OCI-LY7 (cell line): ENCODE measurements at places on chromosomes 12 and 14. TPM values are rescaled to one million over a fixed set of nuclear protein-coding genes. Genes with fewer than 3 reads are reported as not detected.

- DNase-seq: no peak
Observed at GRCh38 chr12:31491841-31492598, 98.9 kb downstream of the DENND5B start.

DNA sequence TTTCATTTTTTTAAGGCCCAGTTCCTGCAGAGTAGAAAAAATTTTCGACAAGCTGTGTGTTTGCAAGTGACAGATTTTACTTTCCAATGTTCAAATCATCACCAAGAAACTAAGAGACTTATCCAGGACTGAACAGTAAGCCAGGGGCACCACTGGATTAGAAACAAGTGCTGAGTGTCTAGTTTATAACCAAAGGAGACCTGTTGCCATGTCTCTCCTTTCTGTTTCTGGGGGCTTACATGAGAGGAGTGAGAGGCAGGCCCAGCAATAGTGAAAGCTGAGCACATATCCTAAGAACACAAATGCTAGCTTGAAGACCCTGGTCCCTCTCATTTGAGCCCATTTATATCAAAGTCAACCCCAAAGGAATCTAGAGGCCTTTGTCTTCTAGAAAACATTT is 2.9 kb downstream of the IFNG start:
- no peak for DNase-seq

- peak; percentile 39 for DNase-seq
Observed at GRCh38 chr14:50082308-50082742, 34.0 kb downstream of the VCPKMT start.

- DNase-seq: peak; percentile 80
Observed at GRCh38 chr14:22872033-22872832, 693 bp downstream of the LRP10 start.

DNA sequence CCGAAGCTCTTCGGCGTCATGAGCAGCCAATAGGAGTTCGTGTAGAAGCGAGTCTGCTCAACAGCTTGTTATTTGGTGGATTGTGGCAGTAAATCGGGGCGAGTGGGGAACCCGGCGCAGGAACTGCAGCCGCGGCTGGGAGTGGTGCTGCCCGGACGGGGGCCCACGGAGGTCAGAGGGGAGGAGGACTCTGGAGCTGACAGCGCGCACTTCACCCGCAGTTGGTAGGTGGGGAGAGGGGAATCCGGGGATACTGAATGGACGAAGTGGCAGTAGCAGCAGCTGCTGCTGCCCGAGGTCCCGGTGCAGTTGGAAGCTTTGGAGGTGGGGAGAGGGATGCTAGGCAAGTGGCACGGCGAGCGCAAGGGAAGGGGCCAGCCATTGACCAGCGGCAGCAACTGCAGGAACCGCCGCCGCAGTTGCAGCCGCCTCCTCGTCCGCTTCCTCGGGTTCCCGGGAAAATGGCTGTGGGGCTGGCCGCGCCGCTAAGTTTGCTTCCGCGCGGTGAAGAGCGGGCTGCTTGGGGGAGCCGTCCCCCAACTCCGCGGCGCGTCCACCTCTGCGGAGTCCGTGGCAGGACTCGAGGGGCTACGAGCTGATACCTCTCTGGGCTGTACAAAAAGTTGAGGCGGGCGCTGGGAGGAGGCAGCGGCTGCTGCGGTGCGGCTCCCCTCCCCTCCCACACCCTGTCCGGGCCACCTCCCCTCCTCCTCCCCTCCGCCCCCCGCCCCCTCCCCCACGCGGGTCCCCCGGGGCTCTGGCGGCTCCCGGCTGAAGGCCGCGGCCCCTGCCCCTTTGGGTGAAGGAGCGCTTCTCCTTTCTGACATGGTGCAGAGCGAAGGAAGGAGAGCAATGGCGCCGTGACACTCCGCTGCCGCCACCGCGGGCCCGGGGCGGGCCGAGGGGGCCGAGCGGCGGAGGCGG is at the start of gene ARID4A:
Gene ARID4A, plus strand, starts transcription at position 79 of the 924 bp plus-strand sequence. CDS start 1,300 bp downstream, outside the sequence.
- peak; percentile 58 for DNase-seq

GRCh38 chr12:23880988-23881387 is 68.5 kb downstream of the SOX5 start:
- no peak for DNase-seq

- no peak for DNase-seq
Observed at GRCh38 chr12:63849106-63849620, 4.7 kb downstream of the SRGAP1 start.

DNA sequence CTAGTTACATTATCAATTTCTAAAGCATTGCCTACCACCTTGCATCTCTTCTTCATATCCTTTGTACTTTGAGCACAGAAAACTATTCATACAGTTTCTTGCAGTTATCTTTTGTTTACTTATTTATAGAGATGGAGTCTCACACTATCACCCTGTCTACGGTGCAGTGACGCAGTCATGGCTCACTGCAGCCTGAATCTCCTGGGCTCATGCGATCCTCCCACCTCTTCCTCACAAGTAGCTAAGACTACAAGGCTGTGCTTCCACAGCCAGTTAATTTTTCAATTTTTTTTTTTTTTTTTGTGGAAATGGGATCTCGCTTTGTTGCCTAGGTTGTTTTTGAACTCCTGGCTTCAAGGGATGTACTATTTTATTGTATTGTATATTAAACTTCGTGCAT is 158.0 kb downstream of the TTC6 start:
- no peak for DNase-seq

GRCh38 chr12:77189901-77190416 is 124.6 kb upstream of the E2F7 start:
- DNase-seq: no peak

DNA sequence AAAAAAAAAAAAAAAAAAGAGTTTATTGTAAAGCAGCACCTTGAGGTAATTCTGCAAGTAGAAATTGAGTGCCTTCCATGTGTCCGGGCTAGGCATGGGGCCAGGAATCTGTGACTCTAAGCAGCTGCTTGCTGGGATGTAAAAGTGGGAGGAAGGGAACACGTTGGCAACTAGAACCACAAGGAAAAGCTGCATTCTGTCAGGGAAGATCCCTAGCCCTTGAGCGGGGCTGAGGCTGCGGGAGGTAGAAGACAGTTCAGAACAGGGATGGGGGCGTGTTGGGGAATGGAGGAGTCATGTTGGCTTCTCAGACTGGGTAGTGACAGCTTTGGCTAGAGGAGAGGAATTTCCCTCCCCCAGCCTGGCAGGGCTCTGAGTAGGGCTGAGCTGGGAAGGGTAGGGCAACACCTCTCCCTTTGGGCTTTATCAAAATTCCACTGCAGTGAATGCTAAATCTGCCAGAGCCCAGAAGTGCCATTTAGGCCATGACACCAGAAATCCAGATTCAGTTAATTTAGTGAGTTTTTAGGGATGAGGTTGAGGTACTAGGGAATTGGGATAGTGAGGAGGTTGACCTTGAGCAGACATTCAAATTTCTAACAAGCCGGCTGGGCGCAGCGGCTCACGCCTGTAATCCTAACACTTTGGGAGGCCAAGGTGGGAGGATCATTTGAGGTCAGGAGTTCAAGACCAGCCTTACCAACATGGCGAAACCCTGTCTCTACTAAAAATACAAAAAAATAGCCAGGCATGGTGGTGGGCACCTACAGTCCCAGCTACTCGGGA is 3.4 kb upstream of the TRAFD1 start:
- no peak for DNase-seq

- no peak for DNase-seq
Observed at GRCh38 chr12:20444595-20445170, 76.3 kb downstream of the PDE3A start.

DNA sequence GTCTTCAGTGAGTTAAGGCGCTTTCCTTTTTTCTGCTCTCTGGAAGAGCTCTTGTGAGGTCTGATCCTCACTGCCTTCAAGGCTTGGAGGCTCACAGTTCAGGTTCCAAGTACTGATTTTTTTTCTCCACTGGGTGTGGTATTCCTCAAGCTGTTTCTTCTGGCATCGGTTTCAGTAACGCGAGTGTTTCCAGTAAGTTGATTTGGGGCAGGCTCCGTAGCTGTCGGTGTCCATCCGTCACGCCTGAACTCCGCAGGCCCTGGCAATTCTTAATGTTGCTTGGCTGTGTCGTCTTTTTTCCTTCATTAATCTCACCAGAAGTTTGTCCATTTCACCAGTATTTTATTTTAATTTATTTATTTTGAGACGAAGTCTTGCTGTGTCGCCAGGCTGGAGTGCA is 30.6 kb downstream of the LRCOL1 start:
- DNase-seq: no peak

DNA sequence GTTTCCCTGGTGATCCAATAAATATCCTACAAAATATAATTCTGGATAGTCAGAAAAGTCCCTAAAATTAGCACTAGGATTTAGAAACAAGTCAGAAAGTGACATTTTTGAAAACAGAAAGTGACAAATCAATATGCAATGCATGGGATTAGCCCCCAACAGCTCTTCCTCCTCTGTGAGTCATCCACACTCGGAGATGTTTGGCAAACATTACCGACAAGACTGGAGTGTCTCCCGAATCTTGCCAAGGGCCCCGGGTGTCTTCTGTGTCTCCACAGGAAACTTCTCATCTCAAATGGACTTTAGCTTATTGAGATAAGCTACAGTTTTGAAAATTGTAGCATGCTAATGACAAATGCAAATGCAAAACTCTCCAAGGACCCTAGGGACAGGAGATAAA is 398.9 kb upstream of the CCDC196 start:
- DNase-seq: no peak

DNA sequence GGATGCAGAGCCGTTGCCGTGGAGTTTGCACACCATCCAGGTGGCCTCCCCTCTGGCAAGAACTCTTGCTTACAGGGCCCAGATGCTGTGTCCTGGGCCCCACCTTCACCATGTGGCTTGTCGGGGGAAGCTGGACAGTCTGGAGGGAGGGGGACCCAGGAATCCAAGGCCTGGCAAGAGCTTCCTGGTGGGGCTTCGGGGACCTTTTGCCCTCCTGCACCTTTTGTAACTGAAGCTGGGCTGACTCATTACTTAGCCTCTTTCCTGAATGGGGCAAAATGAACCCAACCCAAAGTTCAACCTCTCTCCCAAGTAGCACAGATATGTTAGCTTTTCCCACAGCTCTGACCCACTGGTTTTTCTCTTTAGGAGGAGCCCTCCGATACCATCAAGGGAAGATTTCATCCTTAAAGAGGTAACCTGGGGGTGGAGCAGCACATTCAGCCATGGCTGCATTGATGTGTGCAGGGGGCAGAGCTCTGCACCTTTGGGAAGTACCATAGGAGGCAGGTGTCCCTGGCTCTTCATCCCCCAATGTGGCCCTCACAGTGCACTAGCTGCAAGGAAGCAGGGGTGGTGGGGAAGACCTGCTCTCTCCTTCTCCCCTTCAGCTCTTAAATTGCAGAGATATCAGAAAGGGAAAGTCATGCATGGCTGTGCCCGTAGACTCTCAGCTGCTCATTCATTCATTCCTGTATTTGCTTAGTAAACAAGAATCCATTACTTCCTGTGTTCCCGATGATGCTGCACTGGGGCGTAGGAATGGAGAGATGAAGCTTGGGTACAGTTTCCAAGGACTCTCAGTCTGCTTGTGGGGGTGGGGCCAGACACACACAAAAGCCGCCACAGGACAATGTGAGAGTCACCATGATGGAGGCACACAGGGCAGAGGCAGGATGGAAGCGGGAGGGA is 13.0 kb downstream of the MVK start:
- no peak for DNase-seq

DNA sequence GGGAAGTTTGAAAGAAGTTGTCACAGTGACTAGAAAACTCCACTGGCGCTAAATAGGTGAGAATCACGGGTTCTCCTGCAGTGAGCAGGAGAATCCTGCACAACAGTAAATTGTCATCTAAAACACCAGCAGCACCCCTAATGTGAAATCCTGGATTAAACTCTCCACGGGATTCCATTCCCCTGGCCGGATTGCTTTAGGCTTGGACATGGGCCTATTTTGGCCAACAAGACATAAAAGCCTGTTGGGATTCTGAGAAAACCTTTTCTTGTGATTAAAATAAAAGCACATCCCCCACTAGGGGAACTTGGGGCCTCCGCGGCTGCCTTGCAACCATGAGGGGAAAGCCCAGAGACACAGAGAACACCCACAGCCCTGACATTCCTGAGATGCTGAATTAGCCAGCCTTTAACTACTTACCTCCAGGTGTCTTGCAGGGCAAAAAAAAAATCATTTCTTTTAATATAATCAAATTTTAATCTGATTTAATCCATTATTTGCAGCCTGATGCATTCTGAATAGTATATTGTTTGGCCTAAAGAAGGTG is 21.0 kb upstream of the TSPAN11 start:
- DNase-seq: no peak

DNA sequence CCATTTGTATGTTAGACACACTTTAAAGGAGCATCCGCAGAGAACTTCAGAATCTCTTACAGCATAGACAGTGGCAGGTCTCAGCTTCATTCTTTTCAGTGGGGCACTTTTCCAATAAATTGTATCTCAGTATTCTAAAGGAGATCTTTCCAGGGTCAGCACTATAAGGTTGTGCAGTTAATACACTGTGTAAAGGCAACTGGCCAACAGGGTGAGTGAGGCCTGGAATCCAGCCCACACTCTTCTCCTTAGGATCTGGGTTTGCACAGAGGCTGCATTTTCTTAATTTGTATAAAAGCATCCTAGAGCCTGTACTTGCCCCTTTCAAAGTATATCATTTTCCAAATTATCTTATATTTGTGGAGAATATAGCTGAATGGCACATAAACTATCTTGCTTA is 94.2 kb downstream of the MYF5 start:
- DNase-seq: no peak

- no peak for DNase-seq
Observed at GRCh38 chr12:91870872-91871707, 274.6 kb downstream of the BTG1 start.

- DNase-seq: no peak
Observed at GRCh38 chr14:77618381-77618970, 2.0 kb upstream of the SPTLC2 start.

GRCh38 chr14:76759589-76759988 is 1.7 kb upstream of the VASH1 start:
- DNase-seq: no peak

- no peak for DNase-seq
Observed at GRCh38 chr12:83003026-83003425, 316.3 kb downstream of the TMTC2 start.

- no peak for DNase-seq
Observed at GRCh38 chr14:69571449-69572029, 3.1 kb downstream of the CCDC177 start.

- no peak for DNase-seq
Observed at GRCh38 chr12:99915251-99916082, 69.3 kb downstream of the ANKS1B start.

AMN gene
- total RNA-seq: 5.6 and 6.4 TPM in 2 replicates

LAG3 gene
- 0.26 TPM in 1 of 2 replicates, not detected in the other for total RNA-seq

SERPINA12 gene
- total RNA-seq: not detected in 2 replicates

RPL6 gene
- 1,876 and 1,917 TPM in 2 replicates for total RNA-seq

E2F7 gene
- 16.7 and 17.1 TPM in 2 replicates for total RNA-seq
